Mesothelial cell of epicardium (in vitro differentiated cells): ENCODE measurements at places on chromosomes 12 and 14.

DNA sequence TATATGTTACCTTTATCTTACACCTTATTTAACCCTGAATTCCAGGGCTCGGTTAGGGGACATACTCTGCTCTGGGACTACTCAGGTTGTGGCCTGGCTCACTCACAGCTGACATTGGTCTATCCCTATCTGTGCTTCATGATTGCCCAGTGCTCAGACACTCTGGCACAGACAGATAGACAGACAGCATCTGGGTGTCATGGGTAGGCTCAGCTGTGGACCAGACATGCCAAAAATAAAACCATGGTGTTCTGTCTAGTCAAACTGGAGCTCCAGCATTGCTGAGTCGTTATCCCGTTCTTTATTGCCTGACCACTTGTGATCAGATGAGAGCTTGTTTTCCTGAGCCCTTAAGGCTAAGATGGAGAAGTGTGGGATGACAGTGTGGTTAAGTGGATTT, 29.0 kb downstream of the FBXW8 start:
- no peak for DNase-seq

DNA sequence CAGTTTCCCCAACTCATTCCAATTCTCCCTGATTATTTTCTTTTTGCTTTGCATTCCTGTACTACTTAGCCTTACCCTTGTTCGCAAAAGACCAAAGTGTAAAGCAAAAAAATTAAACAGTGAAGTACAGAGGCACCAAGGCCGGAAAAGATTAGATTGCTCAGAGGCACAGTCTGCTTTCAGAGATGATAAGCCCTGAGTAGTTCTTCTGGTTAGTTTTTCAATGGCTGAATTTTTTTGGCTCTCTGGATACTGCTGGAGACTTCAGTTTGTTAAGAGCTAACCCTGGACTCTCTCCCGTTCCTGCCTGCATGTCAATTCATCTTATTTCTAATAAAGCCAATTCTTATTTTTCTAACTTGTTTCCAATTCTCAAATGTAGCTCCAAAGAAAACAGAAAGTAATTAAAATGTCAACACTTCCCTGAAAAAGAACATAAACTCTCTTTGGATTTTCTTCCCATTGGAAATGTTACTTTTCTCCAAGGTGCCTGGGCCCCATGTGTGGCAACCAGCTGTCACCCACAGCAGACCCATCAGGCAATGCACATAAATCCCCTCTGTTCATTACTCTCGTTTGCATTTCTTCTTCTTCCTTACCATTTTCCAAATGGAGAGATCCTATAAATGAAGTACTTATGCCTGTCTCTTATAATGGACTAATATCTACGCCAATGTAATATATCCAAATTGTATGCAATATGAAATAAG, 142.8 kb downstream of the BTG1 start:
- DNase-seq, result no peak

GRCh38 chr14:66641861-66642635, 134.1 kb downstream of the GPHN start:
- no peak for DNase-seq

- no peak for DNase-seq
These were observed 10.1 kb downstream of the LTBP2 start for GRCh38 chr14:74601982-74602381.

DNA sequence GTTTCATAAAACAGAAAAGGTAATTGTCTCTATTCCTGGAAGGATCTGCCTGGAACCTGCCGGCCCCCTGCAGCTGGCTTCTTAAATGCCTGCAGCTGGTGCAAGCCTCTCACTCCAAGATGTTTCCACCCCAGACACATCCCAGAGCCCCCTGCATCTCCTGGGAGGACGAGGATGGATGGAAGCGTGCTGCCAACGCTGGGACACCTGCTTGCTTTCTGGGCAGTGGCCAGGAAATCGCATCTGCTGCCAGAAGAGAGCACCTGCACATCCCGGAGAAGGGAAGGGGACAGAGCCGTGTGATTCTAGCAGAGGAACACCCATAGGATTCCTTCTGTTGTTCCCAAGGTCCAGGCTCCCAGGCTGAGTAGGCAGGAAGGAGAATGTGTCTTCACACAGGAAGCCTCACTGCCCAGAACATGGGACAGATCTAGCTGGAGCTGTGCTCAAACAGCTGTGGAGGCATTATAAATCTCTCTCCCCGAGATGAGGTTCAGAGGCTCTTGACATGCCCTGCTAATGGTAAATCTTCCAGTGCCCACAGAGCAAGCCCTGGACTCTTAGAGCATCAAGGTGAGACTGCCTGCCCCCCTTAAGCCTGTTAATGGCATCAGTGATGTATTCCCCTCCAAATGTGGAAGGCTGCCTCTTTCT, 138.8 kb upstream of the MAP1LC3B2 start:
- no peak for DNase-seq

DNA sequence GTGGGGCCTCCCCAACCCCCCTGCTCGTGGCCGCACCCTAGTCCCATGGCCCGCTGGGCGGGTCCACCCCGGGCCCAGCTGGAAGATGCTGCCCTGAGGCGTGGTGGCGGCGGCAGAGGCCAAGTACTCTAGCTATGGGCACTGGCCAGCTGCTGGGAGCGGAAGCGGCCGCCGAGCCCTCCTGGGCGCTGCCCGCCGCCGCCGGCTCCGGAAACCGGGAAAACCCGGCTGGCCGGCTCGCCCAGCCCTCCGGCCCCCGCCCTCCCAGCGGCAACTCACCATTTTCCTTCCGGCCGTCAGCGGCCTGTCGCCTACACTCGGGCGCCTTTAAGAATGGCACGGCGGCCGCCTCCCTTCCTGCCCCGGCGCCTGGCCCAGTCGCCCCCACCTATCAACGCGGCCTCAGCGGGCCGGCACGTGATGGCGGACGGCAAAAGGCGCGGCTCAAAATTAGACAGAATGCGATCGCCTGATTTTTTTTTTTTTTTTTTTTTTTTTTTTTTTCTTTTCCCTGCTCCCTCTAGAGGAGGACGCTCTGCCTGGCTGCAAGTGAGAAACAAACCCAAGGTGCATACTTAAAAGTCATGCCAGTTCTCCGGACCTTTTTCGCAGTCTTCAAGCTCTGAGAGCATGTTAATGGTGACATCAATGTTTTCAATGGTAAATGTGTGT, at the start of gene GMFB:
GMFB (minus strand) TSS at position 335 of the 672 bp plus-strand sequence; CDS start at position 282, 53 bp downstream.
- DNase-seq, result peak; percentile 68

- DNase-seq, result no peak
These were observed 8.3 kb downstream of the FMNL3 start for GRCh38 chr12:49698619-49699545.

DNA sequence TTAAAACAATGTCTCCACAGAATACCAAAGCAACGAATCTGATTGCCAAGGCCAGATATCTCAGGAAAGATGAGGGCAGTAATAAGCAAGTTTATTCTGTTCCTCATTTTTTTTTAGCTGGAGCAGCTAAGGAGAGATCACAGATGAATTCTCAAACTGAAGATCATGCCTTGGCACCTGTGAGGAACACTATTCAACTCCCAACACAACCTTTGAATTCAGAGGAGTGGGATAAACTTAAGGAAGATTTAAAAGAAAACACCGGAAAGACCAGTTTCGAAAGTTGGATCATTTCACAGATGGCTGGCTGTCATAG, 994 bp downstream of the PRORP start:
- no peak for DNase-seq

DNA sequence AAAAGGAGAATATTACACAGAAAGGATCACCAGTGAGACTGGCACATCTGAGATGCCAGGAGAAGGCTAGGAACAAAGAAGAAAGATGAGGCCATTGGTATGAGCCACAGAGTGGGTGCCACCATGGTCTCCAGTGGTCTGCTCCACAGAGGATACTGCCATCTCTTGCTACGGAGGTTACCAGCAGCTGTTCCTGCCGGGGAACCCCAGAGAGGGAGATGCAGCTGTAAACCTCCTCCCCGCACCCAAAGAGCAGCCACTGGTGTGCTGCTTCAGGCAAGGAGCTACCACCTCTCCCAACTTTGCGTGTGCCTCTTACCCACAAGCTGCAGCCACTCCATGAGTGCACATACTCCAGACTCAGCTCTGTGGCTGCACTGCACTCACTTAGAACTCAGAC, 201.5 kb upstream of the RTL1 start:
- DNase-seq, result no peak

GRCh38 chr14:68977180-68977717, 1.9 kb downstream of the ACTN1 start:
- no peak for DNase-seq

DNA sequence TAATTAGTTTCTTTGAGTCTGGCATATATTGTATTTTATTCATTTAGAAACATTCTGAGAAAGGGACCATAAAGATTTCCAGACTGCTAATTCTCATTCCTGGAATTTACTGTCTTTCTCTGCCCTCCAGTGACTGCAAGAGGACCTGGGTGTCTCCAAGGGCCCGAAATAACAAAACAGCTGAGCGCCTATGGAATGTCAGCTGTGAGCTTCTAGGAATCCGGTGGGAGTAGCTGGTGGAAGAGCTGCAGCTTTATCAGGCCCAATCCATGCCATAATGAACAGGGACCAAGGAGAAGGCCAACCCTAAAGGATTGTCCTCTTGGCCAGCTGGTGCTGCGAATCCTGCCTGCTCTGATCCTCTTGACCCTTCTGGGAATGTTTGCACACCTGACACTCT, 31.9 kb downstream of the RDH12 start:
- DNase-seq, result no peak

- no peak for DNase-seq
These were observed 18.0 kb downstream of the XRCC3 start for GRCh38 chr14:103697206-103697602.

DNA sequence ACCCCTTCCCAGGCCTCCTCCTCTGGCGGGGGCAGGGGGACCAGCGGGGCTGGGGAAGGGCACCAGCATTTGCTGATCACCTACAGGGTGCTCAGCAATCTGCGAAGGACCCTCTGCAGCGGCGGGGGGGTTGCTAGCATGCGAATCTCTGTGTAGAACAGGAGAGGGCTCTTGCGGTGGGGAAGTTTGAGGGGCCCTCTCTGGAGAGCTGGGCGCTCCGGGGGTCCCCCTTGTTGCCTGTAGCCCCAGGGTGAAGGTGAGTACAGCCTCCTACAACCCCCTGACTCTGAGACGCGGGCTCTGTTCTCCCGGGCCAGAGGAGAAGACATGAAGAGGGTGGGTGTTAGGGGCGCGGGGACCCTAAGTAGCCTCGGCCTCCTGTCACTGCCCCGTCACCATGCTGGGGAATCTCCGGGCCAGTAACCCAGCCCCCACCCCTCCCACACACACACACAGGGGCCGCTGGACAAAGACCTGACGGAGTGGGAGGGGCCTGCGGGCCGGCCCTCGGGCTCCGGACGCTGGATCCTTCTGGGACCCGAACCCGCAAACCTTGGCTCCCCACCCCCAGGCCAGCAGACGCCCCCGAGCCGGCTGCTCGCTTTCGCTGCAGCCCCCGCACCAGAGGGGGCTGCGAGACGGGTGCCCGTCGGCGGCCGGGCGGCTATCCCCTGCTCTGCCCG, 734 bp downstream of the FIGNL2 start:
- DNase-seq, result no peak

DNA sequence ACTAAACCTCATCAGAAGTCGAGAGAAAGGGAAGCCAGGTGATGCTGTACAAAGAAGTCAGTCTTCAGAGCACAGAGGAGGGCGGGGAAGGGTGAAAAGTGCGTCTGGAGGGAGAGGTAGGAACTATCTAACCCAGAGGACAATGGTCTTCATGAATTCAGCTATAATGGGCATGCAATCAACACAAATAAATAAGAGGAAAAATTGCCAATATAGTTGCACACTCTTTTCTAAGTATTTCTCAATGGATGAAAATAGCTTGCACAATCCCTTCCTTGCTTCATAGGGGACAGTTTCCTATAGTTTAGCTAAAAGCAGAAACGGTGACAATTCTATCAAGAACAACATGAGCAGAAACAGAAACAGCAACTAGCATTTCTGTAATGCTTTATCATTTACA, 931.2 kb downstream of the AACS start:
- DNase-seq, result no peak

- no peak for DNase-seq
These were observed 121.3 kb downstream of the KCNMB4 start for GRCh38 chr12:70487440-70487839.

DNA sequence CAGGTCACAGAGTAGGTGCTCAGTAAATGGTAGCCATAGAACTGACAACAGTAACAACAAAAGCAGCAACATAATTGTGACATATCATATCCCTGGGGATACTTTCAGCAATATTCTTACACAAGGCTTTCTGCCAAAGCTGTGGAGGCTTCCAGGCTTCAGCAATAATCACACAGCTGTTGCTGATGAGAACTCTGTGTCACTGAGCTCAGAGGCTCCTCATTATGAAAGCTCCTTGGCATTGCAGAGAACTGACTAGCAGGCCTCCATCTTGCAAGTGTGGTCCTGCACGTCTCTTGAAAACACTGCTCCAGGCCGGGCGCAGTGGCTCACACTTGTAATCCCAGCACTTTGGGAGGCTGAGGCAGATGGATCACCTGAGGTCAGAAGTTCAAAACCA, 97.3 kb upstream of the BTG1 start:
- no peak for DNase-seq

GRCh38 chr12:68119724-68120211, 39.8 kb downstream of the IFNG start:
- no peak for DNase-seq

- DNase-seq, result no peak
These were observed 132.1 kb upstream of the PDZRN4 start for GRCh38 chr12:41055875-41056577.

DNA sequence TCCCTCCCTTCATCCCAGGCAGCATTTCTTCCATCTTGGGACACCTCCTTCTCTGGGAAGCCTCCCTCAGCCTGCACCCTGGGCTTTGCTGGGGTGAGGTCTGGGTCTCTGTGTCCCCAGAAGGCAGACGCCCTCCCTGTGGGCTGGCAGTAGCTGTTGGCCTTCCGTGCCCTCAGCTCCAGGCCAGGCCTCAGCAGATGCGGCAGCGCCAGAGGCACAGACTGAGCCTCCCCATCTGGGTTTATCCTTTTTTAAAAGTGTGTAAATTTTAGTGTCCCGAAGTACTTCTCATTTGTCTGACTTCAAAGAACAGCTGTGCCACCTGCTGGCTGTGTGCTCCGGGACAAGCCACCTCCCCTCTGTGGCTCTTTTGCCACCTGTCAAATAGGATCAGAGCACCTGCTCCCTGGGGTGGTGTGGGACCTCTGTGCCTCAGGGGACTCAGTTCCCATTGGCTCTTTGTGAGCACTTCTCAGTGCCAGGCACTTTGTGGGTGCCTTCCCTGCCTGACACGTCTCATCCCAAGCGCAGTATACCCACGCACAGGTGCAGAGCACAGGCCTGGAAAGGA, 11.1 kb downstream of the EXOC3L4 start:
- DNase-seq, result no peak

DNA sequence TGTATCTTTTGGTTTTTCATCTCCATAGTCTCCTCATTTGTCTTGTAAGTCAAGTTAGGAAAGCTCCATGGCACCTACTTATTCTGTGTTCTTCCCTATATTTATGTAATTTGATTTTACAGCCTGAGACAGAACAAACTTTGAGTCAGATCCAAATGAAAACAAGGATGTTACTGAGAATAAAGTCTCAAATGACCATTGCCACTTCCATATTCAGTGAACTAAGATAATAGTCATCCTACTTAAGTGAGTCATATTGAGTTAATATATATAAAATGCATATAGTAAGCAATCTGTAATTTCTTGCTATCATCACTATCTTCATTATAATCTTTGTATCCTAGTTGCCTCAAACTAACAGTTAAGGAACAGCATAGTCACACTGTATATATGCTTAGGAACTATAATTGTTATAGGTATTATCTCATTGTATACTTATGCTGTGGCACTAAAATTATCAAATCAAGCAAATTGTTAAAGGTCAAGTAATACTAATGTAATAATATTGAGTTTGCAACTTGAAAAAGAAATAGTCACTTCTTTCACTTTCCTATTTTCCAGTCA, 30.8 kb downstream of the TMTC3 start:
- no peak for DNase-seq

- no peak for DNase-seq
These were observed 6.7 kb downstream of the KRT83 start for GRCh38 chr12:52314511-52314910.

GRCh38 chr12:93537769-93538168, 34.7 kb upstream of the SOCS2 start:
- DNase-seq, result no peak
